ENCODE measurements at places on chromosomes 4 and X.
A peak's percentile ranks its signal among the peaks of the same experiment; 100 is the strongest.

DNA sequence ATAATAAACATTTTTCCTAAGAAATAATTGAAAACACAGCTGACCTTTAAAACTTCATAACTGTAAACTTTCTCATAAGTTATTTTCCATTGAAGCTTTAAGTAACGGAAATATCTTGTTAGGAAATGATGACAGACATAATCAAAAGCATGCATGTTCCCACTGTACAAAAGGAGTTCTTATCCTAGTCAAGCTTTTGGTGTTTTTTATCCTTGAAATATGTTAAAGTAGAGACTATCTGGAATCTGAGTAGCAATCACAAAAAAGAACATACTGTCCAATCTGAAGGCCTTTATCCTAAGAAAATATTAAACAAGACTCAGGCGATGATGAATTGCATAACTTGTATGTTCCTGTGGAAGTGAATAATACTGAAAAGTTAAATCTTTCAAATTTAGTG, 14.4 kb downstream of the GEMIN8 start:
- no peak for DNase-seq

- DNase-seq: no peak
Observed at GRCh38 chr4:66606908-66607307, 936.6 kb upstream of the EPHA5 start.

DNA sequence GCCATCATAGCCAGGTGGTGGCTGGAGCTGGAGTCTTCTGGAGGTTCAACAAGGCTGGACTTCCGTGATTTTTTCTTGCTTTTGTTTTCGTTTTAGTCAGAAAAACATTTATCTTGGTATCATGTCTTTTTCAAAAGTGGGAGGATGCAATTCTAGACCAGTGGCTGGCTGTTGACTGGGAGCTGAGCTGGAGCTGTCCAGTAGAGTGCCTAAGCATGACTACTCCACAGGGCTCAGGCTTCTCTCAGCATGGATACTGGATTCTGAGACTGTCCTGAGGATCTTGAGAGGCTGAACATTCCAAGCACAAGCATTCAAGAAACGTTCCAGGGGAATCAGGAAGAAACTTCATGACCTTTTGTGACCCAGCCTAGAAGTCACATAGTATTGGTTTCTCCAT, 598.1 kb downstream of the MID1IP1 start:
- DNase-seq: no peak

DNA sequence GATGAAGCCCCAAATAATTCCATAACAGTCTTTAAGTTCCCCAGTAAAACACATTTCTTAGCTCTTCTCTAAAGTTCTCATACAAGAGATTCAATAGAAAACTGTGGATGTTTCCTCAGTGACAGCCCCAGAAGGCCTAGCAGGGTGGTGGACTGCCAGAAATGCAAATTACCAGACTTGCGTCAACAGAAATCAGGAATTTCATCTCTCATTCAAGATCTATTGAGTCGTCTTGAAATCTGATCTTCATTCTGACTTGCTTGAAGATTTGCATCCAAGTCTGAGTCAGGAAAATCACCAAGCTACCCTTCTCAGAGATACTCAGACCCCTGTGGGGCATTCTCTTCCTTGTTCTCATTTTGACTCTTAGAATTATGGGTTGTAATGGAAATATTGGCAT, 68.9 kb upstream of the NDP start:
- no peak for DNase-seq

DNA sequence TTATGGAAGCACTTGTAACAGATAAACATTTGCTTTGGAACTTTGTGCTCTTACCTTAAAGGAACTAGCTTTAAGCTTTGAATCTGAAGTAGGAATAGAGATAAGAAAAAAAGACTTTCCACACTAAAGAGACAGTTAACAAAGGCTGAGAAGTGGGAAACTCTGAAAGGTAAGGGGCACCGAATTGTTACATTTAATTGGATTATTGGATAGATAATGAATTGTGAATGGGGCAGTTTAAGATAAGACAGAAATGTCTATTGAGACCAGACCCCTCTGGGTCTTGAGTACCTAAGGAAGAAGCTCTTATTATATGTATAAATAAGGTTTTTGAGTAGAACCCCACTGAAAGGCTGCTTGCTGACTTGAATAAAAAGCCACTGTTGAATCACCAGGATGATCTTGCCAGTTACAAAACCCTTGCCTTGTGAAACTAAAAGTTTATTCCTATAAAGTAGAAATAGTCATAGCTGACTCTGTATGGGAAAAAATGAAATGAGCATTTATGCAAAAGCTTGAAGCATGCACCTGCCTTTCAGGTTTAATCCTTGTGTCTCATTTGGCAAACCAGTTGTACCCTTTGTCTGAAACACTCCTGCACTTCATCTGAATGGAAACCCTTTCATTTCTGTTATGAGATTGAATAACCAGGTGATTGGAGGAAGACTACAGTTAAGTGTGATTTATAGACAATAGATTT, 423.2 kb downstream of the RPA4 start:
- no peak for DNase-seq

GRCh38 chr4:20954541-20954940, 254.3 kb downstream of the PACRGL start:
- no peak for DNase-seq

DNA sequence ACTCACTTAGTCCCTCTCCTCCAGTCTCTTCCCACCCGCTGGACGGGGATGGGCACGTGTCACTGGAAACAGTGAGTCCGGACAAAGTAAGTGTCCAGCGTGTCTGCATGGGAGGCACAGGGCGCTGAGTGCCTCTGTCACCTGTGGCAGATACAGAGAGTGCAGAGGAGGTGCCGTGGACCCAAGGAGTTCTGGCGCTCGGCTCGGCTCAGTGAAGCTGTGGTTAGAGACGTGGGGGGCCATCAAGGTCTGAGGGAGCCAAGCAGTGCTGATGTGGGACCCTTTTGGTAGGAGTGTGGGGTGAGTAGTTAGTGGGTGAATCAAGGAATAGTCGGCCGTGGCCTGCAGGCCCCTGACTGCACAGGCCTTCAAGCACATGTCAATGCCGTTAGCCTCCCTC, 40.1 kb upstream of the MSANTD1 start:
- DNase-seq: no peak

- no peak for DNase-seq
Observed at GRCh38 chr4:98447648-98448047, 186.5 kb downstream of the RAP1GDS1 start.

- peak; percentile 25 for DNase-seq
Observed at GRCh38 chr4:69760455-69760854, at the start of gene SULT1B1. TSS of gene SULT1B1 (minus strand) at chr4:69760620. CDS start at chr4:69755217, 5,403 bp downstream.

GRCh38 chr4:74097631-74098426, 1.2 kb downstream of the CXCL2 start:
- no peak for DNase-seq

GRCh38 chr4:26028793-26029567, 115.0 kb downstream of the SMIM20 start:
- no peak for DNase-seq

- DNase-seq: peak; percentile 65
Observed at GRCh38 chr4:72312032-72312650, 256.9 kb downstream of the ADAMTS3 start.

- DNase-seq: no peak
Observed at GRCh38 chrX:12423346-12423745, 285.1 kb downstream of the FRMPD4 start.

GRCh38 chr4:75723163-75724065, 963 bp upstream of the USO1 start:
- DNase-seq: no peak

GRCh38 chr4:19375136-19375804, 876.4 kb upstream of the SLIT2 start:
- DNase-seq: no peak

DNA sequence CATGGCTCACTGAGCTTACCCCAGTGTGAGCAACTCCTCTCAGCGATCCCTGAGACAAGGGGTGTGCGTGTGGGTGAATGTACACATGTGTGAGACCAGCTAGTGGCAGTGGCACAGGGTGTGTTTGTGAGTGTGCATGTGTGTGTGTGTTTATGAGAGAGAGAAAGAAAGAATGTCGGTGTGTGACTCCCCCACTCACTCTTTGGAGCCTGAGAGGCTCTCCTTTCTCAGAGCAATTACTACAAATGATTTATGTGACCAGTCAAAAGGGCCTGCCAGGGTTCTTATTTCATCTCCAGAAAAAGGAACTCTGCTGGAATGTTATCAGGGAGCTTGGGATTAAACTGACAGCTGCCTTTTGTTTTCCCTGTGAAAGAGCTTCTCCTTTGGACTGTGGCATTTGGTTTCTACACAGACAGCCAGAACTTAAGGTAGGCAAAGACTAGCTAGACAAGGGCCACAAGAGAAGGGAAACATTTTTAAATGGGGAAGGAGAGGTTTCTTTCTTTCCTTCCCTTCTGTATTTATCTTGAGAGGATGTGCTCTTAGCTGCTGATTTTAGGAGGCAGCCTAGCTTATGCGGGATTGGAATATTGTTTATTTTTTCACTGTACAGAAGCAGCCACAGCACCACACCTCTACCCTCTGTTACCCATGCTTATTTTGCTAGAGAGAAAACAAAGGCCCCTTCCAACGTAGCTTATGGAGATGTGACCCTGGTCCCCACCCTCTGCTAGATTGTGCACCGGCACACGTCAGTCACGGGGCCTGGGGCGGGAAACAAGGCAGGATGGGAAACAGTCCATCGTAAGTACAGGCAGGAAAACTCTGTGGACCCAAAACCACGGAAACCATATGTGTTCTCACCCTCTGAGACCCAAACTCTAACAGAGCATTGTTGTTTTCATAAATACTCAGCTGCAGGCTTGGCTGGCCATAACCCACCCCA, 143.5 kb downstream of the MGST2 start:
- DNase-seq: no peak

- DNase-seq: no peak
Observed at GRCh38 chr4:139022835-139023234, 7.3 kb downstream of the NOCT start.

- no peak for DNase-seq
Observed at GRCh38 chr4:188439641-188440311, 300.5 kb downstream of the TRIML1 start.

- no peak for DNase-seq
Observed at GRCh38 chrX:134186362-134187121, 50.4 kb upstream of the CCDC160 start.

- DNase-seq: no peak
Observed at GRCh38 chr4:55752810-55753209, 66.8 kb upstream of the EXOC1L start.

DNA sequence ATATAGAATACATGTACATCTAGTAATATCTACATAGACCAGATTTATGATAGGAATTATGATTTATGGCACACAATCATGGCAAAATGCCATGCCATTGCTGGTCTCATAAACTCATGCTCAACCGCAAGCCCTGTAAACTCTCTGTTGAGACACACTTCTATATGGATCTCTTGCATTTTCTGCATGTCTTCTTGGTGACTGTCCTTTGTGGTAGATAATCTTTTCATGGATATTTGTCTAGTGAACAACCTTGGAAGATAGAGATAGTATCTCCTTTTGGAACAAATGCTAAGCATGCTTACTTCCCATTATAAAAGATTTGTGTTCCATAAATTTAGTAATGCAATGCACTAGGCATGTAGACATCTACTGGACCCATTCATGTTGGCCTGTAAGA, 328.0 kb downstream of the NAF1 start:
- no peak for DNase-seq

GRCh38 chrX:22135171-22135711, 103.1 kb downstream of the PHEX start:
- DNase-seq: peak; percentile 32

GRCh38 chrX:53743244-53743643, 56.7 kb upstream of the HUWE1 start:
- DNase-seq: no peak

GRCh38 chr4:94370533-94371254, 28.1 kb upstream of the HPGDS start:
- no peak for DNase-seq

DNA sequence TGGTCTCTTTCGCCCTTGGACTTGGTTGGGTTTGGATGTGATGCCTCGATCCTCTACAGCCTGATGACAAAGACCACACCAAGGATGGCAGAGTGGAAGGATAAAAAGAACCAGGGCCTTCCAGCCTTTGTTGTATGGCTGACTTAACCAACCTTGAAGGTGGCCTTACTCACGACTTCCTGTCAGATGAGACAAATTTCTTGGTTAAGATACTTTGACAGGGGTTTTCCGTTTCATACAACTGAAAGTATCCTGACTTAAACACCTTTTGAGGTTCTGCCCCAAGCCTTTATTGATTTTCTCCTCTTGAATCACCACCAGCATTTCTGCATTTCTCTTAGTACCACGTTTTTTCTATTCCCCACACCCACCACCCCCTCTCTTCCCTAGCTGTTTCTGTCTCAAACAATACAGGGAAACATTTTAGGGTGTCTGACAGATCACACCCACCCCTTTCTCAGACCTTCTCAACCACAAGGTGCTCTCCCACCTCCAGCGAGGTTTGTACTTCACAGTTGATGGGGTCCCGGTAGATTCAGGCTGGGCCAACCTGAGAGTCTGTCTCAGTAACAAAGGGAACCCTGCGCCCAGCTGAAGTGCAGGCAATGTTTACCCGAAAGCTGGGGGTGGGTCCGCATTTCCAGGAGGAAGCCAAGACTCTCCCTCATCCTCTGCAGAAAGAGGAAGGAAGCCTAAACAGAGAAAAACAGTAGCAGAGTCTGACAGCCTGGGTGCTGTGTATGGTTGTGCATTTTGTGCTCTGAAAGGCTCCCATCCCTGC, 5.0 kb upstream of the TSPAN5 start:
- no peak for DNase-seq

DNA sequence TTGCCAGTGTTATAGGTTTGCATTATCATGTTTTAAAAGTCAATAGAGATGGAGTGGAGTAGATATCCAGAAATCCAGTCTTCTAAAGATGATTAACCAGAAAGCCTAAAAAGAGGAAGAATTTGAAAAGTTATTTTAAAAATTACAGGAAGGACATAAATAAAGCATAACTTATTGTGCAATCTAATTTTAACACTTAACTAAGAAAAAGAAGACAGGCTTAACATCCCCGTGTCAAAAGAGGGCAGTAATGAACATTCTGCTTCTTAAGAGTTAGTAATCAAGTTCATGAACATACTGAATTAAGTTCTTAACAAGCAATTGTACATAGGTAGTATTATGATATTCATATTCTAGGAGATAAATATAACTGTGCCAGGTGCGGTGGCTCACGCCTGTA, 39.3 kb downstream of the ELF2 start:
- DNase-seq: no peak

DNA sequence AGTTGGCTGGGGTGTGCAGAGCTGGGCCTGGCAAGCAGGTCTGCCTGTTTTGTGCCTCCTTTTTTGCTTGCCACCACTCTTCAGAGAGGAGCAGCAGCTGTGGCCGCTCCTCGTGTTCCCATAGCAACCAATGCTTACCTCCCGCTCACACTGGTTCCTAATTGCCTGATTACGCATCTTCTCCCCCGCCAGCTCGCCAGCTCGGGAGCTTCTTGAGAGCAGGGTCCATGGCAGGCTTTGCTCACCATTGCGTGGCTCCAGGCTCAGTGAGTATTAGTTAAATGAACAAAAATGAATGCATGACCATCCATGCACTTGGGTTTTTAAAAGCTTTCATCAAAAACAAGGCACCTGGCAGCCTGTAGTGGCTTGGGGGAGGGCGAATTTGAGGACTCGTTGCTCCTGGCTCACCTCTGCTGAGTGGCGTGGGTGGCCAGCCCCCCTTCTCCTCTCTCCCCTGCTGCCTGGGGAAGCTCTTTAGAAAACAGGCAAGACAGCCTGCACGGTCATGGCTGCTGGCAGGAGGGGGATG, 14.2 kb upstream of the PJA1 start:
- no peak for DNase-seq

- no peak for DNase-seq
Observed at GRCh38 chr4:143653031-143653430, 47.4 kb downstream of the FREM3 start.

GRCh38 chr4:20298986-20299385, 47.3 kb downstream of the SLIT2 start:
- DNase-seq: no peak

GRCh38 chrX:64580605-64581004, 185.4 kb upstream of the MTMR8 start:
- DNase-seq: no peak
